ENCODE measurements at places on chromosomes 6 and 20.

- no peak for DNase-seq
Observed at GRCh38 chr6:157732416-157733161, 90.5 kb upstream of the SNX9 start.

GRCh38 chr6:133609415-133610226, 279.3 kb upstream of the TCF21 start:
- no peak for DNase-seq

- no peak for DNase-seq
Observed at GRCh38 chr20:13121840-13122515, 99.1 kb upstream of the ISM1 start.

DNA sequence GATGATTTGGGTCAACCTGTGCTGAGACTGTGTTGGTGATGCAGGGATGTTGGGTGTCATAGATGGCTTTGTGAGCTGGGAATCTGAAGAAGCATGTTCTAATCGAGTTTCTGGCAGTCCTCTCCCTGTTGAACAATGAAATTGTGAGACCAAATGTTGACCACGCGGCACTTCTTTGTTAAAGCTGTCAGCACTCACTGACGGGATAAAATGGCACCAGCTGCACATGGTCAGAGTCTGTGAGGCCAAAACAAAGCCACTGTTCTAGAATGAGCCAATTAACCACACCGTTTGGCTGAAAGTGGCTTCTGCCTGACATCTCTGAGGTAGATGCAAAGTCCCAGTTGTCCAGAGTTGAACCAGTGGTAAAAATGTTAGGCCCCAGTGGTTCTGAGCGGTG, 562.2 kb downstream of the KIF16B start:
- no peak for DNase-seq

DNA sequence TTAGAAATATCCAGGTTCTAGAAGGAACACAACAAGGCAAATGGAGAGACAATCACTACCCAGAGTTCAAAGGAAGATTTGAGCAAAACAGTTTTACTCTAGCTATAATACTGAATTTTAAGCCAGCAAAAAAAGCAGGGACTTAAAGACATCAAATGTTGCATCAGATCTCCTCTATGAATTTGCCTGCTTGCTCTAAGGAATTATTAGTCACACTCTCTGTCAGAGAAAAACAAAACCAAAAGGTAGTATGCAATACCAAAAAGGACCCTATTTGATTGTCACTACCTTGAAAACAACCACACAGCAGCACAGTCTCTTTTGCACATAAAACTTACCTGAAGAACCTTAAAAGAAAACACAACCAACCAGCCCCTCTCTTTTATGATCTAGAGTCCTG, 46.3 kb downstream of the BTBD9 start:
- DNase-seq, result no peak
